ENCODE measurements at places on chromosomes 7 and 10. TPM values are rescaled to one million over a fixed set of nuclear protein-coding genes. Genes with fewer than 3 reads are reported as not detected.

The FKBP6 gene
- not detected for total RNA-seq

The PARD3 gene
- total RNA-seq: 19.7 TPM

The IL6 gene
- 5.2 TPM for total RNA-seq

The ZNF33A gene
- 10.6 TPM for total RNA-seq

The STAM gene
- total RNA-seq: 15.6 TPM

The ZC3HAV1 gene
- total RNA-seq: 38.2 TPM

The AZGP1 gene
- total RNA-seq: 2.1 TPM

All from cardiac ventricle fibroblast (primary cell).